ACHN (cell line): ENCODE measurements at places on chromosomes 3 and 15.
A peak's percentile ranks its signal among the peaks of the same experiment; 100 is the strongest.

- no peak for DNase-seq
Observed at GRCh38 chr3:89402051-89402450, 294.6 kb downstream of the EPHA3 start.

DNA sequence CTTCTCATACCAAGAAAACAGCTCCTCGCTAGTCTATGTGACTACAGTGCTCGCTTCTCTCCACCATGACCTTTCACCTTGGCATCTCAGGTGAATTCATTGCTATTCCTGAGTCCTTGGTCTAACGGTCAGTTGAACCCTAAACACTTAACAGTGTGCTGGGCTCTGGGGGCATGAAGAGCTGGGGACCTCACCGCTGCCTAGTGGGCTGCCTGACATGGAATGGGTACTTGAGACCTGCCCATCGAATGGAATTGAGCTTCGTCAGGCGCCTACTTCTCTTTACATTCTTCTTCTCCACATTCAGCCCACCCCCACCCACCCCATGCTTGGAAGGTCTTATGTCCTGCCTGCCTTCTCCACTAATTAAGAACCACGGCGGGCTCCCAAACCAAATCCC, 22.1 kb downstream of the BOC start:
- DNase-seq: no peak

DNA sequence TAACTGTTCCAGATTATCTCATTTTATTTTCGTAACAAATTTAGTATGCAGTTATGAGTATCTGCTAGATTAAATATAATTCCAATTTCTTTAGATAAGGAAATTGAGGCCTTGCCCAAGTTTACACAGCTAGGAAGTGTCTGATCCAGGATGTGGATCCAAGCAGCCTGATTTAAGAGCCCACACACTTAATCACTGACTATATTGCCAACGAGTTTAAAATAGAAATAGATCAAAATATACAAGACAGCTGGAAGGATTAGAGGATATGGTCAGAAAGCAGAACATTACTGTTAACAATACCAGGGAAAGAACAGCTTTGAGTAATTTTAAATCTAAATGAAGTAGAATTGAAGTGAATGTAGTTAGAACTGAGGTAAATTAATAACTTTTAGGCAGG, 215.2 kb downstream of the C3orf38 start:
- DNase-seq: no peak

DNA sequence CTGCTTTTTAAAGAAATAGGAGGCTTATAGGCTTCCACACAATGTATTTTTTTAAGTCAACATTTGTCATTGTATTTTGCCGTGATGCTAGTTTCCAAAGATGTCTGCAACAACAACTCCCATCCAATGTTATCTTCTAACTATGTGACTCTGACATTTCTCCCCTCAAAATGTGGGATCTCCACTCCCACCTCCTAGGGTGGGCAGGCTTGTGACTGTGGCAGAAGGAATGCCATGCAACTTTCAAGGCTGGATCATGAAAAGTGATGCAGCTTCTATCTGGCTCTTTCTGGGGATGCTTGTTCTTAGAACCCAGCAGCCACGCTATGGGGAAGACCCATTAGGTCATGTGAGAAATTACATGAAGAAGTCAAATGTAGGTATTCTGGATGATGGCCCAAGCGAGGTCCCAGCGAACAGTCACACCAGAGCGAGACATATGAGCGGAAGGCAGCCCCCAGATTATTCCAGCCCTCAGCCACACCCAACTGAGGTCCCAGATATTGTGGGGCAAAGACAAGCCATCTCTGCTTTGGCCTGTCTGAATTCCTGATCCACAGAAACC, 124.3 kb downstream of the BDH1 start:
- DNase-seq: no peak

DNA sequence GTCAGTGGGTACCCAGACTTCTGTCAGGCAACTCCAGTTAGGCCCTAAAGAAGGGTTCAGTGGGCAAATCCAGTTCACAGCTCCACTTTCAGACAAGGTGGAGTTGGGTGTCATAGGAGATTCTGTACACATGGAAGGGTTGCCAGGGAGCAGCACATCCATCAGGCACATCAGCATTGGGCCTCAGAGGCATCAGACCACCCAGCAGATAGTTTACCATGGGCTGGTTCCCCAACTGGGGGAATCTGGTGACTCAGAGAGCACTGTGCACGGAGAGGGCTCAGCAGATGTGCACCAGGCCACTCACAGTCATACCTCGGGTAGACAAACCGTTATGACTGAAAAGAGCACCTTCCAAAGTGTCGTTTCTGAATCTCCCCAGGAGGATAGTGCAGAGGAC, 27.2 kb downstream of the SYNM start:
- DNase-seq: no peak

GRCh38 chr3:12875857-12876836, 34.8 kb upstream of the RPL32 start:
- DNase-seq: no peak

DNA sequence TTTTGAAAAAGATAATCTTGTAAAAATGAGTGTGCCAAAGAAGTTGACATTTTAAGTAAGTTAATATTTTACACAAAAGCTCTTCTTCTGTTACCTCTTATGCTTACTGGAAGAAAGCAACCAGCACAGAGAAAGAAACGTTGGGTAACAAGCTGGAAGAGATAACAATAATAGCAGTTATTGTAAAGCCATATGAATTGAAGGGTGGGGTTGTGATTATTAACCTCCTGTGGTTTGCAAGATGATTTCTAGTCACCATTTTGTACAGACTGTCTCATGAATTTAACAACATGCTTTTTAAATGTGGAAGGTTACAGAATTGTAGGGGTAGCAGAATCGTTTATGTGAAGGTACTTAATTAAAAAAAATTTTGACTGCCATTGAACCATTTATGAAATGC, 9.2 kb downstream of the RAP2B start:
- DNase-seq: no peak

- no peak for DNase-seq
Observed at GRCh38 chr15:44188795-44189194, 6.3 kb downstream of the FRMD5 start.

GRCh38 chr3:128100638-128101037, 23.0 kb downstream of the RUVBL1 start:
- DNase-seq: no peak

- no peak for DNase-seq
Observed at GRCh38 chr15:90710436-90711027, 6.6 kb upstream of the BLM start.

- peak; percentile 72 for DNase-seq
Observed at GRCh38 chr15:51982013-51982769, 10.6 kb upstream of the LEO1 start.

- DNase-seq: no peak
Observed at GRCh38 chr3:136414476-136414875, 164.3 kb downstream of the PCCB start.

DNA sequence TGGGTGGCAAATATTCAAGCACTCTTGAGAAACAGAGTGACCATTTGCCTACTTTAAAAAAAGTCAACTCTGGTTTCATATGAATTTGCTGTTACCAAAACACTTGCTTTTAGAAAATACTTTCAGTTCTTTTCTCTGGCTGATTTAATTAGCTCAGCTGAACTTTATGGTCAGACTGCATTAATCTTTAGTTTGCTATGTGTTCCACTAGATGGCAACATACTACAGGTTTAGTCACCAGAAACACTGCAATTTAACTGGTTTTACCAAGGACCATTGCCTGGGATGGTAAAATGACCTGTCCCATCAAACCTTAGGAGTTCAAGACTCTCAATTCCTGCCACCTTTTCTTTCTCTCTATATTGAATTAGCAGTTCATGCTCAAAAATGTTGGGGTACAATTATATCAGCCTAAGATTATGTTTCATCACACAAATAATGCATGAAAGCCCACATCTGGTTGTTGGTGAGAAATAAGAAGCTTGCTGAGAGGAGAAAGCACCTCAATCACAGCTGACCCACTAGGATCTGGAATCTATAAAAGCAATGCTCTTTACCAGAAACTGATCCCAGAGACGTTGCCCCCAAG, 14.2 kb downstream of the EIF4E3 start:
- DNase-seq: peak; percentile 60

DNA sequence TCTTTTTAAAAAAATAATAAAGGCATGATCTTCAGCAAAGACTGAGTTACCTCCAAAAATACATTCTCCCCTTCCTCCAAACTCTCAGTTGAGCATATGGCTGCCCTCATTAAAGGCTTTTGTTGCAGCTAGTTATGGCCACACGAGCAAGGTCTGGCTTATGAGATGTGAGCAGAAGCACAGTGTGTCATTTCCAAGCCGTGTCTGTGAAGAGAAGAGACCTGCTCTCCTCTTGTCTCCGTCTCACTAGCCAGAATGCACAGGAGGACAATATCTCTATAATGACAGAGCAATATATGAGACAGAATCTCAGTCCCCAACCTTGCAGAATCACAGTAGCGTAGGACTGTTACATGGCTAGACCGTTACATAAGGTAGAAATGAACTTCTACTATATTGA, 152.3 kb downstream of the MAGI1 start:
- no peak for DNase-seq

DNA sequence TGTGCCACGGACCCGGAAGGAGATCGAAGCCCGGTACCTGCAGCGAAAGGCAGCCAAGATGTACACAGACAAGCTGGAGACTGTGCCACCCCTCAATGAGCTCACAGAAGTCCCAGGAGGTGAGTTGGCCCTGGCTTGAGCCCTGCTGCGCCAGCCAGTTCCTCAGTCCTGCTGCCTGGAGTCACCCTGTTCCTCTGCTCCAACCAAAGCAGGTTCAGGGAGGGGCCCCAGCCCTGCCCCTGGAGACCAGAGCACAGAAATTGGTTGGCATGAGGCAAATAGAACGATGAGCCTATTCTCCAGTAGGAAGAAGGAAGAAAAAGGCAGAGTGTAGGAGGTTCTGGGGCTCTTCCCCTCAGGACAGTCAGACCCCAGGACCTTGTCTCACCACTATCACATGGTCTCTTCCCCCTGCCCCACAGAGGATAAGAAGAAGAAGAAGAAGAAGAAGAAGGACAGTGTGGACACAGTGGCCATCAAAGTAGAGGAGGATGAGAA, 8.0 kb downstream of the TMIE start:
- no peak for DNase-seq
